ENCODE measurements at places on chromosomes 3 and 15. TPM values are rescaled to one million over a fixed set of nuclear protein-coding genes. Genes with fewer than 3 reads are reported as not detected.

PARP9 gene
- 16.4 TPM for polyA plus RNA-seq

ZIC4 gene
- polyA plus RNA-seq, result not detected

GABRA5 gene
- not detected for polyA plus RNA-seq

ACP3 gene
- polyA plus RNA-seq, result not detected

DNA sequence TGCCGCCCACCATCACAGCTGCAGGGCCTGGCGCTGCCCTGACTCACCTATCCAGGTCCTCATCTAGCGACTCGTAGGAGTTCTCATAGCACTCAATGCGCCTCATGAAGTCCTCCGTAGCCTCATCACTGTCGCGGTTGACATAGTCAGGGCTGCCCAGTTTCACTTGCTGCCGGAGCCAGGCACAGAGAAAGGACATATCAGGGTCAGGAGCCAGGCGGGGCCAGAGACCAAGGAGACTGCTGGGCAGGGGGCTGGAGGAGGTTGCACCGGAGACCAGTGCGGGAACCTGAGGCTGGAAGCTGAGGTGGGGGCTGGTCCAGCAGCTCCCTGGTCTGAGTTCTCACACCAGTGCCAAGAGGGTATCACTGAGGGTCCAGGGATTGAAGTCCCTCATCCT is 18.2 kb downstream of the PFKFB4 start:
- no peak for DNase-seq
